RCC 7860 (cell line): ENCODE measurements at places on chromosomes 6 and 20.

DNA sequence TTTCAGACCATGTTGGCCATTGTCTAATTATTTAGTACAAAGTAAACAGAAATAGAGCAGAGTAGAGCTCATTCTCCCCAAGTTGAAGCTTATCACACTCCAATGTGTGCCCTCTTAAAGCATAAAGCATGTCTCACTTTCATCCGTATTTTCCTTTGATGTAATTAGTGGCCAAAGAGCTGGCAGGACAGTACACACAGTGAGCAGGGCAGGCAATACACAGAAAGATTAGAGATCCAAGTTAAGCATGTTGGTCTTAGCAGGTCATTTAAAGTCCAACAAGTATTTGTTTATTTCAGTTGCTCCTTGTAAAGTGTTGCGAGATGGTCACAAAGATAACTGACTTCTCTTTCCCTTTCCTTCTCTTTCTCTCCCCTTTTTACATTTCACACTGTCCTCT, 47.2 kb downstream of the RFX6 start:
- DNase-seq: no peak

- DNase-seq: peak; percentile 56
Measured at GRCh38 chr6:3383525-3383924, 73.3 kb downstream of the SLC22A23 start.

GRCh38 chr6:64083261-64083660, 447.7 kb downstream of the PHF3 start:
- DNase-seq: no peak

DNA sequence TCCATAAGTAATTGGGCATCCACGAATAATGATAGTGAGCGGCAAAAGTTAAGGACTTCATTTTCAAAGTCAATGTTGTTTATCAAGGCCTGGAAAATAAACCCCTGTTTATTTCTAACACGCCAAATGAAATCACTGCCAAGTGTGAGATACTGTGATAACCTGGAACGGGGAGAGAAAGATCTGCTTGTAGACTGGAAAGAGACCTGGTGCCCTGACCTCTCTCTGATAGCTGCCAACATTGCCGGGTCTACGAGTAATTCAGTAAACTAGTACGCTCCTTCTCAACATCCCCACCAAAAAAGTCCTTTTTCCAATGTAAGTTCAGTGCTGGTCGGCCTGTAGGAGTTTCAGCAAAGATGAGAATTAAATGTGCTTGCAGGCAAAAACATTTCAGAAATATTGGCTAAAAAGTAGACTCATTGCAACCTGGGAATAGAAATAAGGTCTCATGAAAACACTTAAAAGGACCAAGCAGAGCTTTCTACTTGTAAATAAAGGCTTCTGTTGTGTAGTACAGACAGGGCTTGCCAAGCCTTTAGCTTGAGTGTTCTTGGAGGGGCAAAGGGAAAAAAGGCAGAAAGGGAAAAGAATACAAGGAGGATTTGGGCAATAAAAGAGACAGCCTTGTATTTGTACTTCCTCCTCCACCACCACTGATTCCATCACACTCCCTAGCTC, 43.9 kb downstream of the PDE7B start:
- DNase-seq: no peak

- no peak for DNase-seq
Measured at GRCh38 chr6:44264154-44265006, 971 bp downstream of the NFKBIE start.

DNA sequence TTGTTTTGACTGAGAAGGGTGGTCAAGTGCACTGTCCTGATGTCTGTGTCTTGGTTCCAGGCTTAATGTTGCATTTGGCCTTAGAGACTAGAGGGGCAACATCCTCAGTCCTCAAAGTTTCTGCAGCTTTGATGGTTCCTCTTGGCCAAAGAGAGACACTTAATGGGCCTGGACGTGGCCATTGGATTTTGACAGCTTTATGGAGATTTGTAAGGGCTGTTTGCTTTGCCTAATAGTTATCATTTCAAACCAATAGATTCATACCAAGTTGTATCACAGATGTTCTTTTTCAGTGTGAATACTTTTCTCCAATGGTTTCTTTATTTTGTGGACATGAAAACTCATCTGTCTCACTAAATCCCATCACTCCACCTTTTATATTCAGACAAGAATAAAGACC, 45.8 kb upstream of the CLIC5 start:
- DNase-seq: no peak

GRCh38 chr6:115882174-115882573, 178.5 kb downstream of the FRK start:
- DNase-seq: no peak
